Activated CD8-positive, alpha-beta memory T cell treated with anti-CD3 and anti-CD28 coated beads, Interleukin-2, amount 10 ng/mL, durations not matched to agents 7 days and 5 days (primary cell): ENCODE measurements at places on chromosomes 2 and 18. TPM values are rescaled to one million over a fixed set of nuclear protein-coding genes. Genes with fewer than 3 reads are reported as not detected.
A peak's percentile ranks its signal among the peaks of the same experiment; 100 is the strongest.

- no peaks in the 10 kb centered on the region for H3K4me1 ChIP-seq
- DNase-seq = no peak
- no peak overlapping the region for H3K4me3 ChIP-seq
- no peak overlapping the region for H3K27ac ChIP-seq
Observed at GRCh38 chr2:177639262-177639914, 246.8 kb downstream of the AGPS start.

GRCh38 chr2:117832332-117832731, 17.8 kb downstream of the DDX18 start:
- no peaks in the 10 kb centered on the region for H3K27me3 ChIP-seq
- H3K4me3 ChIP-seq = no peak overlapping the region
- H3K36me3 ChIP-seq = peaks cover 47% of the 10 kb centered on the region
- peaks cover 8% of the 10 kb centered on the region for H3K4me1 ChIP-seq
- DNase-seq = no peak

Gene RTP5
- total RNA-seq = not detected

GRCh38 chr2:66573821-66574233, 138.9 kb downstream of the MEIS1 start:
- no peak overlapping the region for H3K4me3 ChIP-seq
- peaks cover 46% of the 10 kb centered on the region for H3K27me3 ChIP-seq
- no peaks in the 10 kb centered on the region for H3K36me3 ChIP-seq
- H3K27ac ChIP-seq = no peak overlapping the region
- DNase-seq = no peak
- no peaks in the 10 kb centered on the region for H3K4me1 ChIP-seq

DNA sequence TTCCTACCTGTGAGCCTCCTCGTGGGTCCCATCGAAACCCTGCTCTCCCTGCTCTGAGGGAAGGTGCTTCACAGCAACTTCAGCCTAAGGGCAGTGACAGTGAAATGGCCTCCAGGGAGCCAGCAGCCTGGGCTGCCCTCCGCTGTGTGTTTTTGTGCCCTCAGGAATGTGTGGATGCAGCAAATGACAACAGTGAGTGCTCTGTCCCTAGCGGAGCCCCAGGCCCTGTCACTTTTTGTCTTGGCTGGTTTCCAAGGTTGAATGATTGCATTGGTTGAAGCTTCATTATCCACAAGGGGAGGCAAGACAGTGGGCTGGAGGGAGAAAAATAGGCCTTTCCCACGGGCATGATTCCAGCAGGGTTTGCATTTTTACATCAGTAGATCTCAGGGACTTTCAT, 42.9 kb downstream of the STON1 start:
- peaks cover 1% of the 10 kb centered on the region for H3K36me3 ChIP-seq
- no peak for DNase-seq
- no peak overlapping the region for H3K4me3 ChIP-seq

- no peaks in the 10 kb centered on the region for H3K27me3 ChIP-seq
- no peak for DNase-seq
- no peaks in the 10 kb centered on the region for H3K36me3 ChIP-seq
- H3K4me1 ChIP-seq = no peaks in the 10 kb centered on the region
- no peak overlapping the region for H3K4me3 ChIP-seq
Observed at GRCh38 chr18:25724997-25725396, 365.4 kb downstream of the SS18 start.

DNA sequence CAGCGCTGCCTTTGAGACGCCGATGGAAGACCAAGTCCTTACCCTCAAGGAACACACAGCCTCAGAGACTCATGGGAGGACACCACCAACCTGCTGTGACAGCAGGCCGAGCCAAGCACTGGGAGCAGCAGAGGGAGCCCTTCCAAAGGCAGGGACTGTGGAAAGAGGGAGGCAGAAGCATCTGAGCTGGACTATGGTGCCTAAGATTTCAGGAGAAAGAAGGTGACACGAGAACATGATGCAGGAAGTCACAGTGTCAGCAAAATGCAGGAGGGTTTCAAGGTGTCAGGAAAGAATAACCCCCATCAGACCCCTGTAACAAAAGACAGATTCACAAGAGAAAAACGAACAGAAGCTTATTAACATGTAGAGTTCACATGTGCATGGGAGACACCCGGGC, 24.2 kb upstream of the COX7A2L start:
- peaks cover 7% of the 10 kb centered on the region for H3K27me3 ChIP-seq
- H3K4me3 ChIP-seq = no peak overlapping the region
- DNase-seq = no peak
- no peaks in the 10 kb centered on the region for H3K4me1 ChIP-seq
- no peak overlapping the region for H3K27ac ChIP-seq
- H3K36me3 ChIP-seq = no peaks in the 10 kb centered on the region

DNA sequence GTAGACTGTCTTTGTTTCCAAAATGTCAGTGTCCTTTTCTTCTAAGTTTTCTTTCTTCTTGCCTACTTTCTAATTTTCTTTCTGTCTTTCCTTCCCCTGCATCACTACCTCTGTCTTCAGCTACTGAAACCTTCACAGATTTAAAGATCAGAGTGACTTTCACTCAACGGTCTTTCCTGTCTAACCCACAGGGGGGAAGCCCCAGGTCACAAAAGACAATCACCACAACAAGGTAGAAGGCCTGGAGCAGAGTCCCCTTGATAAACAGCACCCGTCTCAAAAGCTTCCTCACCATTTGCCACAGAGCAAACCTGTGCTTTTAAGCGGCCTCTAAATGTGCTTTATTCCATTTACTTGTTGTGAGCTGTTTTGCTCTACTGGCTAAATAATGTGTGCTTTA, 665.4 kb downstream of the BCL11A start:
- no peak overlapping the region for H3K4me3 ChIP-seq
- H3K36me3 ChIP-seq = no peaks in the 10 kb centered on the region
- DNase-seq = peak; percentile 52
- peaks cover 7% of the 10 kb centered on the region for H3K27me3 ChIP-seq
- H3K4me1 ChIP-seq = peaks cover 15% of the 10 kb centered on the region

- H3K27me3 ChIP-seq = peaks cover 4% of the 10 kb centered on the region
- no peaks in the 10 kb centered on the region for H3K4me1 ChIP-seq
- no peak overlapping the region for H3K27ac ChIP-seq
- no peak overlapping the region for H3K4me3 ChIP-seq
- DNase-seq = no peak
- no peaks in the 10 kb centered on the region for H3K36me3 ChIP-seq
Observed at GRCh38 chr2:169512525-169512924, 3.0 kb downstream of the KLHL41 start.
